ENCODE measurements at places on chromosomes 13 and 19. TPM values are rescaled to one million over a fixed set of nuclear protein-coding genes. Genes with fewer than 3 reads are reported as not detected.

DNA sequence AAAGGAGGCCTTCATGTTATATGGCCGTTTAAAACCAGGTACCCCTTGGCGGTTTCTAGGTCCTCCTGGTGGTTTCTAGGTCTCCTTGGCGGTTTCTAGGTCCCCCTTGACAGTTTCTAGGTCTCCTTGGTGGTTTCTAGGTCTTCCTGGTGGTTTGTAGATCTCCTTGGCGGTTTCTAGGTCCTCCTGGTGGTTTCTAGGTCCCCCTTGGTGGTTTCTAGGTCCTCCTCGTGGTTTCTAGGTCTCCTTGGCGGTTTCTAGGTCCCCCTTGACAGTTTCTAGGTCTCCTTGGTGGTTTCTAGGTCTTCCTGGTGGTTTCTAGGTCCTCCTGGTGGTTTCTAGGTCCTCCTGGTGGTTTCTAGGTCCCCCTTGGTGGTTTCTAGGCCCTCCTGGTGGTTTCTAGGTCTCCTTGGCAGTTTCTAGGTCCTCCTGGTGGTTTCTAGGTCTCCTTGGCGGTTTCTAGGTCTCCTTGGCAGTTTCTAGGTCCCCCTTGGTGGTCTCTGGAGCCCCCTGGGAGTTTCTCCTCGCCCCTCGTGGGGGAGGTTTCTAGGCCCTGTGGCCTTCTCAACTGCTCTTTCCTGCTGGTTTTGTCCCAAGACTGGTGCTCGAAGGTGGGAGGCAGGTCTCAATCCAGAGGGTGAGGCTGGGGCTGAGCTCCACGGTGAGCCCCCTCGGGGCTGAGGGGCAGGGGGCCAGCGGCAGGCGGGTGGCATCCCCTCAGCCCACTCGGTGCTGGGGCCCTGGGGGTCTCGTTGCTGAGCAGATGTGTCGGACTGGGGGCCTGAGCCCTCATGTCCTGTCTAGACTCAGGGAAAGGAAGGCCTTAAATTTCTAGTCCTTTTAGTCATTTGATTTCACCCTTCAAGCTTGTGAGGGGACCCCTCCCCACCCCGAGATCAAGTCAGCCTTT is 8.0 kb downstream of the HCN2 start:
- no peak for DNase-seq

- DNase-seq = no peak
Measured at GRCh38 chr19:48784527-48784926, 26.3 kb downstream of the BCAT2 start.

GRCh38 chr19:5115771-5116202 is 146.9 kb downstream of the KDM4B start:
- DNase-seq = no peak

DNA sequence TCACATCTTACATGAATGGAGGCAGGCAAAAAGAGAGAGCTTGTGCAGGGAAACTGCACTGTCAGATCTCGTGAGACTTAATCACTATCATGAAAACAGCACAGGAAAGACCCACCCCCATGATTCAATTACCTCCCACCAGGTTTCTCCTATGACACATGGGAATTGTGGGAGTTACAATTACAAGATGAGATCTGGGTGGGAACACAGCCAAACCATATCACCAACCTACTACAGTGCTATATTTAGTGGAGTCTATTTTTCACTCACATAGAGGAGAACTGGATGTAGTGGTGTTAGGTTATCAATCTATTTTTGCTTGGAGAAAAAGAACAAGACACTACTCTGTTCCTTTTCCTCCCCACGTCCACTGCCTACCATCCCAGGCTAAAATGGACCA is 276.6 kb downstream of the KCTD12 start:
- DNase-seq = peak; percentile 14

DNA sequence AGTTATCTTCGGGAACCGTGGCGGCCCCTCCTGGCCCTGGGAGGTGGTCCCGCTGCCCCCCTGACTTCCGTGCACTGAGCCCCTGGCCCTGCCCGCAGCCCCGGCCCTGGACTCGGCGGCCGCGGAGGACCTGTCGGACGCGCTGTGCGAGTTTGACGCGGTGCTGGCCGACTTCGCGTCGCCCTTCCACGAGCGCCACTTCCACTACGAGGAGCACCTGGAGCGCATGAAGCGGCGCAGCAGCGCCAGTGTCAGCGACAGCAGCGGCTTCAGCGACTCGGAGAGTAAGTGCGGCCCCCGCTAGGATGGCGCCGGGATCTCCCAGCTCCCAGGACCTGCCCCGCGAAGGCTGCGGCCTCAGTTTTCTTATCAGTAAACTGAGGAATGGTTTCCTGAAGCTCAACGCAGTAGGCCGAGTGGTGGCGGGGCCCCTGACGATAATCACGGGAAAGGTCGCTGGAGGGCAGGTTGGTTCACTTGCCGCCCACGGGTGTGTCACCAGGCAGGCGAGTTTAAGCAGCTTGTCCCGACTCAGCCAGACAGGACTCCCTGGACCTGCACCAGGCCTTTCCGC is 924 bp downstream of the RGCC start:
- DNase-seq = no peak

- no peak for DNase-seq
Measured at GRCh38 chr19:456547-457110, 4.2 kb downstream of the SHC2 start.

DNA sequence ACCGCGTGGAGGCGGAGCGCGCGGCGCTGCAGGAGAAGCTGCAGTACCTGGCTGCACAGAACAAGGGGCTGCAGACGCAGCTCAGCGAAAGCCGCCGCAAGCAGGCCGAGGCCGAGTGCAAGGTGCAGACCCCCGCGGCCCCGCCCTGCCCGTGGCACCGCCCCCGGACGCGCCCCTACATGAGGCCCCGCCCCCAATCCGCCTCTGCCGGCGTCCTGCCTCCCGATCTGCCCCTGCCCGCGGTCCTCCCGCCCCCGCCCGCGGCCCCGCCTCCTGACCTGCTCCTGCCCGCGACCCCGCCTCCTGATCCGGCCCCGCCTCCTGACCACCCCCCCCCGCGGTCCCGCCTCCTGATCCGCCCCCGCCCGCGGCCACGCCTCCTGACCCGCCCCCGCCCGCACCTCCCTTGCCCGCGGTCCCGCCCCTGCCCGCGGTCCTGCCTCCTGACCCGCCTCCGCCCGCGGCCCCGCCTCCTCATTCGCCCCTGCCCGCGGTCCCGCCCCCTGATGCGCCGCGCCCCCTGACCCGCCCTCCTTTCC is 11.7 kb downstream of the PRR36 start:
- DNase-seq = no peak

GRCh38 chr19:30711296-30711695 is 339.1 kb downstream of the ZNF536 start:
- no peak for DNase-seq

DNA sequence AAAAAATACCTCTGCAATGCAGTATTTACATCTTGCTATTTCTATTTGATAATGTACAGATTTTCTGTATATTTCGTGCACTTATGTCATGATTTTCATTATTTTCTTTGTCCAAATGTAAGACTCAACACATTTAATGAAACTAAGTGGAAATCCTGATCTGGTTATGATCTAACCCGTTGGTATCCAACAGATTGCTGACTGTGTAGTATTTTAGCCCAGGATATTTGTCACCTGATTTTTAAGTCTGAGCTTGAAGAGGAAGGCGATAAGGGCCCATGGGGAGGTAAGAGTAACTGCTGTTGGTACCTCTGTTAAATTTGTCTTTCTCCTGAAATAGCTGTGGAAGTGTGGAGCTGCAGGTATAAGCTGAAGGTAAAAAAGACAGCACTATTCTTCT is 45.3 kb downstream of the WASF3 start:
- no peak for DNase-seq

DNA sequence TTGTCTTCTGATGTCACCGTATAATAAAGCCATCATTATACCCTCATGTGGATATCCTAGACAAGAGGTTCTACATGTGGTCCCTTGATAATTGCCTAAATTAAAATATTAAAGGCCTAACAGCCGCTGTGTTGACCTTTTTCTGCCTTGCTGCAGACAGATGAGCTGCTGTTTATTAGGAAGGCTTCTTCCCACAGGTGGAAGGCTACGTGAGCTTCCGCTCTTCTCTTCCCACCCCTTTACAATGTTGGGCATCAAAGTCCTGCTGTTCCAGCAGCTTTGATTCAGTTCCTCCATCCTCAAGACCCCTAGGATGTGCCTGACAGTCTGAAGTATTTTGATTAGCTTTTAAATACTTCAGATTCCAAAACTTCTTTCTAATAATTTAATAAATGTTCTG is 217.1 kb downstream of the PCCA start:
- no peak for DNase-seq

DNA sequence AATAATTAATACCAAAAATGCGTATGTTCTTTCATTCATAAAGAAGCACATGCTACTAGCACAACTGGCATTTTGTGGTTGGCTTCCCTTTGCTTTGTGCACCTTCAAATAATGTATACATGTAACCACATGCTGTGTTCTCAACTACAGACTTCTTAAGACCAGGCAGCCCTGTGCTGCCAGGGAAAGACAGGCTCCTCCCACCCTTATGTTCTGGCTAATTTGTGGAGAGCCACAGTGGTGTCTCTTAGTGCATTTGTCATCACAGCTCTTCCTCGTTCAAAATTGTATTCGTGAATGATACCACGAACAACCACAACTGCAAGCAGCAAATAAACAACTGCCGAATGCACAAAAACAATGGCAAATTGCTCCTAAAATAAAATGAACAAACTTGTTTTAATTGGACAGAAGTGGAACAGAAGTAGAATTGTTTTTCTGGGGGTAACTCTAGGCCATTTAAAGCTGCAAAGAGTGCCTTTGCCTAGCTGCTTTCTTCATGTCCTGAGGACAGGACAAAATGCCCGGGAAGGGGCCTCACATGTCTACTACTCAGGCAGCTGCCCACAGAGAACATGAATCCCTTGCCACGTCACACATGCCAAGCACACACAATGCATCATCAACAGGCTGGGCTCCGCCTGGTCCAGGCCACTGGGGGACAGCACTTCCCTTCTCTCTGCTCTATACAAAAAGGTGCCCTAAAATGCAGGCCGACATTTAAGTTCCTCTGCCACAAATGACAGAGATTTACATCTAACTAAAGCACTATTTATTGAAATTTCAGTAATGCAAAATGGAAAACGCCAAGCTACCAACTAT is 21.7 kb downstream of the IRS2 start:
- DNase-seq = peak; percentile 89

DNA sequence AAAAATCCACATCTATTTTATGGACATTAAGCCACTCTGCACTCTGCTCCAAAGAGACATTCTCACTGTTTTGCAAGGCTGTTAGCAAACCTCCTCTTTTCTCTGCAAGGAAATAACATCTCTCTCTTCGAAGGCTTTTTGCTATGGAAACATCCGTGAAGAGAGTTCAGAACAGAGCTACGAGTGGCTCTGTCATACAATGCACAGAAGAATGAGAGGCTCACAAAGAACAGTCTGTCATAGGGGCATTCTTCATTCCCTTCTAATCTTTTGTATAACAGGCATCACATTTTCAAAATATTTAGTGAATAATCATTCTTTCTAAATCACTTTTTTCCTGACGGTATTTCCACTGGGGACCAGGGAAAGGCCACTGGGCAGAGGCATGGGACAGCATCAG is 346.1 kb downstream of the IRS2 start:
- no peak for DNase-seq

The LGALS14 gene
- not detected for total RNA-seq

The ZFP82 gene
- 2.2 TPM for total RNA-seq

The KL gene
- total RNA-seq = not detected

The PROSER3 gene
- total RNA-seq = 7.2 TPM
